Muscle of leg (tissue), 16 donors: ENCODE measurements at places on chromosomes 2 and 18.

- no peaks in the 10 kb centered on the region for H3K36me3 ChIP-seq
- H3K4me3 ChIP-seq: no peak overlapping the region
- no peaks in the 10 kb centered on the region for H3K4me1 ChIP-seq
- DNase-seq: no peak
These were observed 202.8 kb downstream of the DNER start for GRCh38 chr2:229511524-229511923.

- peak overlapping the region; percentile 45 for H3K27ac ChIP-seq
- no peaks in the 10 kb centered on the region for H3K36me3 ChIP-seq
- no peaks in the 10 kb centered on the region for H3K27me3 ChIP-seq
- DNase-seq: peak; percentile 61
- H3K4me1 ChIP-seq: peaks cover 43% of the 10 kb centered on the region
These were observed 79.6 kb downstream of the TGIF1 start for GRCh38 chr18:3529601-3530000.

DNA sequence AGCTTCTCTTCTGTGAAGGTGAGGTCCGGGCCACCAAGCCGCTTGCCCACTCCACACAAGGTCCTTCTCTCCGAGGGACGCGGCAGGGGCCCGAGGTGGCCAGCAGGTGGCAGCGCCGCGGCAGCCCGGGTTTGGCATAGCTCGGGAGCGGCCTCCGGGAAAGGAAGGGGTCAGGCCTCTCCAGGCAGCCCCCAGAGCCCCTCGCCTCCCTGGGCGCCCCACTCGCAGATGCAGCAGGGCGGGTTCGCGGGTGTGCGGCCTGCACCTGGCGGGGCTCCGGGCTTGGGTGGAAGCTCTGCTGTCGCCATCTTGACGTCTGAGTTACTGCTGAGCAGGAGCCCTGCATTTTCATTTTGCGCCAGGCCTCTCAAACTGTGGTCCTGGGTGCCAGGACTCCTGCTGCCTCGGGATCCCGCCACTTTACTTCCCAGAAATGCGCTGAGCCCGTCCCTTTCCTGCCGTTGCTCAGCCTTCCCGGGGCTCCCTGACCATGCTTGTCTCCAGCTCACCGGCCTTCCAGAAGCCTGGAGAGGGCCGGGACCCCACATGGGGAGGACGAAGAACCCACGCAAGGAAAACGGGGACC, 18.6 kb upstream of the NCL start:
- H3K27me3 ChIP-seq: no peaks in the 10 kb centered on the region
- peak overlapping the region; percentile 35 for H3K4me3 ChIP-seq
- no peaks in the 10 kb centered on the region for H3K36me3 ChIP-seq
- peak; percentile 72 for DNase-seq

- DNase-seq: no peak
- no peak overlapping the region for H3K27ac ChIP-seq
- no peak overlapping the region for H3K4me3 ChIP-seq
These were observed 174.0 kb upstream of the PIEZO2 start for GRCh38 chr18:11323359-11323819.

DNA sequence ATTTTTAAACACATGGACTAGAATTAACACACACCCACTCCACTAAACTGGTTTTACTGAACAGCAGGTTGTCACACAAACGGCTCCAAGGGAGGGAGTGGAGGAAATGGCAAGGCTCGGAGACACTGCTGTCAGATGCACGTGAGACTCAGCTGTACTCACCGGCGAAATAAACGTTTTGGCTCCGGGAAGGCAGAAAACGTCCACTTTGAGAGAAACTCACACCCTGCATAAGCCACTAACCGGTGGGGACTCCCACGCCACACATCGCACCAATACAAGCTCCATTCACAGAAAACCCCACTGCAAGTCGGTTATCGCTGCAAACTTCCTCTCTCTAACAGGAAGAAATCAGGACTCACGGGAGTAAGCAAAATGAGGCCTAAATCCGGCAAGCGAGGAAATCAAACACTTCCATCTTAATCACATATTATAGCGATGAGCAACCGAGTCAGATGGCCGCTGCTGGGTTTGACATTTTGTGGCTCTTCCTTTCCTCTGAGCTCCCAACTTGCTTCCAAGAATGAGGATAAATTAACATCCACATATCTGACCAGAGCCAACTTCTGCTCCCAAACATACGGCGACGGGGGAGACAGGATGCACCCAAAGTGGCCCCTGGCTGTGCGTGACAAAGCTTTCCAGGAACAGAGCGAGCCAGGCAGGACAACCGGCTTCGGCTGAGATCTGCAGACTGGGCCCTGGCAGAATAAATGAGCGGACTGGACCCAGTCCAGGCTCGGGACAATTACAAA, 63.5 kb downstream of the HDAC4 start:
- no peaks in the 10 kb centered on the region for H3K27me3 ChIP-seq
- H3K4me1 ChIP-seq: peaks cover 29% of the 10 kb centered on the region
- no peak overlapping the region for H3K4me3 ChIP-seq
- no peaks in the 10 kb centered on the region for H3K36me3 ChIP-seq
